ENCODE measurements at places on chromosomes 1 and 21. TPM values are rescaled to one million over a fixed set of nuclear protein-coding genes. Genes with fewer than 3 reads are reported as not detected.

- DNase-seq, result no peak
Observed at GRCh38 chr1:156624814-156625435, 5.7 kb downstream of the HAPLN2 start.

GRCh38 chr21:27581168-27581567, 614.3 kb upstream of the ADAMTS5 start:
- peak; percentile 65 for DNase-seq

Gene GABRD
- total RNA-seq, result not detected

DNA sequence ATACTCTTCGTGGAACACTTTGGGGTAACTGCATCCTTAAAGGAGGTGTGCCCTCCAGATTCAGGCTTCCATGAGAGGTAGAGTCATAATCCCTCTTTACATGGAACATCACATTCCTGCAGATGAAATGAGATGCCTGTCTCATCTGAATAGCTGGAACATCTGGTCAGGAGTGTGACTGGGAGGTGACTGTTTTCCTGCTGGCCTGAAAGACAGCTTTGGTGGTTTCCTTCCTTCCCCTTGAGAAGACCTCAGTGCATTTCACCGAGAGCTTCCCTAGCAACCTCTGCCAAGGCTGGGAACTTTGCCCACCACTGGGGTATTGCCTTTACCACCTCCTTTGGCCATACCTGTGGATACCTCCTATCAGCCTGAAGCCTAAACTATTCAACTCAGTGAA, 46.7 kb upstream of the GUCA2A start:
- peak; percentile 73 for DNase-seq

Gene PYCR2
- total RNA-seq, result 59.1 TPM

- no peak for DNase-seq
Observed at GRCh38 chr1:83029916-83030315, 969.0 kb downstream of the TTLL7 start.

Gene KCNK2
- total RNA-seq, result 145 TPM

GRCh38 chr1:241465673-241466072, 53.9 kb downstream of the FH start:
- DNase-seq, result no peak

- peak; percentile 70 for DNase-seq
Observed at GRCh38 chr1:85502625-85503083, 37.7 kb upstream of the DDAH1 start.

- DNase-seq, result no peak
Observed at GRCh38 chr1:55107101-55107500, 67.8 kb downstream of the PCSK9 start.

DNA sequence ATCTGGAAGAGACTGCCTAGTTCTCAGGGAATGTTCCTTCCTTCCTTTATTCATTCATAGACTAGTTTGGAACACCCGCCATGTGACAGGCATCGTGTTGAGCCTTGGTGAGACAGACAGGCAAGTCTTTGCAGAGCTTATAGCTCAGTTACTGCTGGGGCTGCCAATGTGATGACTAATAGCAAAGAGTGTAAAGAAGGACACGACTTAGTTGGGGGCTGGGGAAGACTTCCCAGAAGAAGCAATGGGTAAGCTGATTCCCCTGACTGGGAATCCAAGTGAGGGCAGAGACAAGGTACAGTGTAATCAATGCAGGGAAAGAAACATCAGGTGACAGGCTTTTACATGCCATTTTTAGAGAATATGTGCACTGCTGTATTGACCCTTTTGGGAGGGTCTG, 51.2 kb downstream of the TENT5C start:
- DNase-seq, result peak; percentile 82

Gene ALX3
- total RNA-seq, result not detected

Gene GNAT2
- not detected for total RNA-seq

DNA sequence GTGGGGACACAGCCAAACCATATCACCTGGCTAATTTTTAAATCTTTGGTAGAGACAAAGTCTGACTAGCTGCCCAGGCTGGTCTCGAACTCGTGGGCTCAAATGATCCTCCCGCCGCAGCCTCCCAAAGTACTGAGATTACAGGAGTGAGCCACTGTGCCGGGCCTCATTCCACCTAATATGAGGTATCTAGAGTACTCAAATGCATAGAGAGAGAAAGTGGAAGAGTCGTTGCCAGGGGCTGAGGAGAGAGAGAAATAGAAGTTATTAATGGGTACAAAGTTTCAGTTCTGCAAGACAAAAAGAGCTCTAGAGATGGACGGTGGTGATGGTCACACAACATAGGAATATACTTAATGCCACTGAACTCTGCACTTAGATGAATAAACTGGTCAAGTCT, 119.6 kb downstream of the TOMM20 start:
- no peak for DNase-seq

- no peak for DNase-seq
Observed at GRCh38 chr1:41222496-41222895, 19.6 kb downstream of the SCMH1 start.

Gene ANKRD65
- total RNA-seq, result 0.51 TPM

DNA sequence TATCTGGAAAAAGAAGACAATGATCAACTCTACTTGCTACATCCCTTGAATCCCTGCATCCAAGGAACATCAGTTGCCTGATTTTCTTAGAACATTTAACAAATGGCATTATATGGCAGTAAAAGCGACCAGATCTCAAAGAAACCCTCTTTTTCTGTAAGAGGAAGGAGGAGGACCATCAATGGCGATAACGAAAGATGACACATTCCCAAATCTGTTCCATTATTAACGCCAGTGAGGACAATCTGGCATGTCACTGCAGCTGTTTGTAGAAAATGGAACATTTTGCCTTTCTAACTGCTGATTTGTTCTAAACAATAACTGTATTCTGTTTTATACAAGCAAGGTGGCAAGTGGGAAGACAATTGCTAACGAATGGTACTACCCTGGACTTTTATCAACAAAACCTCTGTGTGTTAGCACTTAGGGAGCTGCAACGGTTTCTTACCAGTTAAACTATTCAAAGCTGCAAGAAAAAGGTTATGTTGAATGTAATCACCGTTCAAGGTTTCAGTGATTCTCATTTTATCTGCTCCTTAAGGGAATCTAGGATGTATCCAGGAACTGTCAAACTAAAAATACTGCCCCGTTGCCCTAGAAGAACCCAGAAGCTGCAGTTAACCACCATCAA, 251.9 kb downstream of the SDCCAG8 start:
- DNase-seq, result no peak

- DNase-seq, result no peak
Observed at GRCh38 chr1:41878911-41879310, 39.8 kb downstream of the HIVEP3 start.

DNA sequence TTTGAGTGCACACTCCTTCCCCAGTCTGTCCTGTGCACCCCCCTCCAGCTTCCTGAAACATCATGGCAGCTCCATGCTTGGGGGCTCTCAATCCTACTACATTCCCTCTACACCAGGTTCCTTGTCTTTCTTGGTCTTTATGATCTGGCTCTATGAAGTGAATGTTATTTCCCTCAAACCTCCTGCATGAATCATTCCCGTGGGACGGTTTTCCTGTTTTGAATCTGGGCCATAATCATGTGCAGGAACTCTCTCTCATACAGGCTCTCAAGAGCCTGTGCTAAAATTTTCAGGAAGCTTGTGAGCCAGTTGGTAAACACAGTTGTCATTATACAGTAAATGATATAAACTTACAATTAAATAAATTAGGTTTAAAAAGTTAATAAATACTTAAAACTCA, 89.8 kb upstream of the KCNE2 start:
- DNase-seq, result peak; percentile 68

DNA sequence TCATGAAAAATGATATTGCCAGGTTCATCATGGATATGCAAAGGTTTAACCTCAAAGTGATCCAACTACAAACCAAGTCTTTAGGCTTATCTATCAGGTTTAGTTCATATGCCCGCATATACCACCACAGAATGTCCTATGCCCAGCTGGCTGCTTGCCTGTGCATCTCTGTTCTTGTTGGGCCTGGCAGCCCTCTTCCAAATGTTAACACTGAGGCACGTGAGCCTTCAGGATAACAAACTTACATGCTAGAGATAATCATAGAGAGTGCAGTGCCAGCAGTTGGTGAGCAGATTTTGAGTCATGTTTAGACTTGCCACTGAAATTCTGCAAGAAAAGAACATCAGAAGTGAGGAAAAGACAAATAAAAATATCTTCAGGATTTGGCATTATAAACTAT, 607.9 kb upstream of the TMPRSS15 start:
- no peak for DNase-seq

- no peak for DNase-seq
Observed at GRCh38 chr21:43768868-43769167, 7.3 kb downstream of the CSTB start.

Gene MEX3A
- total RNA-seq, result 0.22 TPM

Gene LAMC2
- 2.4 TPM for total RNA-seq

DNA sequence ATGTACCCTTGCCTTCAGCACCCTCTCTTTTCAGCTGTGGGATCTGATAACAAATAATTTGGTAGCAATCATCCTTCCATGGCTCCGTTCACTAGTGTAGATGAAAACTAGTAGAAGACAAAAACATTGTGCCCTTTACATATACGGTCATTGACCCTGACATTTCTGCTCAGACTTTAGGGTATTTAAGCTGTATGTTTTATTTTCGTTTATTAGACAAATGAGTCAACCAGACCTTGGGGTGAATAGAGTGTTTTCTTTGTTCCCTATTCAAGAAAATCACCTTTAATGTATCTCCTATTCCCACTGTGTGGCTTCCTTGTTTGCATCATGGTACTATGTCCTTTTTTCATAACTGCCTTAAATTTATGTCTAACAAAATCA, 187.3 kb downstream of the VAV3 start:
- no peak for DNase-seq

Gene SPRR2F
- not detected for total RNA-seq

Gene S100A5
- not detected for total RNA-seq

DNA sequence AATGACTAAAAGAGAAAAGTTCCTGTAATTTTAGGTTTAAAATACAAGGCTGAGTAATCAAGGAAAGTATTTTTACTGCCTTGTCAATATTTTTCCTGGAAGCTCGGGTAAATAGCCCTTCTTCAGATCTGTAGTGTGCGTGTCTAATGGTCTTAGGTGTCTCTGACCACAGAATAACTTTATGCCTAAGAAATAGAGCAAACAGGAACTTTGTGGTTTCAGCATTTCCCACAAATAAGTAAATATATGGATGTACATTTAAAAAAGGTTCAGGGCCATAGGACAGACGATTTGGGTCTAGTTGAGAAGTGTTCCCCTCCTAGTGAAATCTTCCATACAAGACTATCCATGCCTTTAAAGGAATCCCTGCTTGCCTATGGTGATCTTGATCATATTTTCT, 107.0 kb downstream of the ZC3H11B start:
- no peak for DNase-seq

DNA sequence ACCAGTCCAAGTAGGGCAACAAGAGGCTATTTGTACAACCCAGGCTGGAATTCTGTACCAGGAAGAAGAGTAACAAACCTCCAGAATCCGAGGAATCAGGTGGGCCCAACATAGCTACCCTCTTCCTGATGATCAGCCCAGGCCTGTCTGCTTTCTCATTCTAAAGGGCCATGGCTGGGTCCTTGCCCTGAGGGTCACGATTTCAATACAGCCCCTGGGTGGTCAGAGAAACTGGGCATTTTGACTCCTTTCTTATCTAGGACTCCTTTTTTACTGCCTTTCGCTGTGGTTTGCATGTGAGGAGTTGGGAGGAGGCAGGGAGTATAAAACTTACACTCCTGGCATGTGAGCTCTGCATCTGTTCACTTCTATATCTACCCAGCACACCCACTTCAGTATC, 164.9 kb upstream of the COA6 start:
- DNase-seq, result no peak

DNA sequence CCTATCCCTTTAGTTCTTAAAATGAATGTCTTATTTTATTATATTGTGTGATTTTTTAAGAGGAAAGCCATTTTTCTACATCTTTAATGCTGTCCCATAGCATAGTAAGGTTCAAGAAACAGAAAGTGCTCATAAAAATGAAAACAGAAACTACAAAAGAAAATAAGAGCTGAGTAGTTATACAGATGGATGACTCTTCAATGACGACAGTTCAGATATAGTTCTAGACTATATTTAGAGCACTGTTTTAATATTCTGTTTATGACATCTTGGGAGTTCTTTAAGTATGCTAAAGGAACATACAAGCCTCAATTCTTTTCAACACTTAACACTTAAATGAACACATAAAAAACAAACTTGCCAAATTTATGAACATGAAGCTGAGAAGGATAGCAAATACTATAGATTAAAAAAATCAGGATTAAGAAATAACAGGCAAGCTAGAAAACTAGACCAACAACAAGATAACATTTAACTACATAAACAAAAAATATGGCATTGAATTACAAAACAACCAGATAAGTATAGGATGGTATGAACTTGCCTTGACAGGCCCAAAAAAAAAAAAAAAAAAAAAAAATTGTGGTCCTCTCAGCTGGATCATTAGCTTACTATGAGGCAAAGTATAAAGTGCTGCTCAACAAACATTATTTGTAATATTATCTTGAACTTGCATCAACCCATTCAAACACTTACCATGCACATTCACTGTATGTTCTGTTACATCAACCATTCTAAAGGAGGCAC, 87.9 kb downstream of the ZZZ3 start:
- DNase-seq, result no peak

- DNase-seq, result peak; percentile 92
Observed at GRCh38 chr21:45894450-45894825, 87.1 kb upstream of the COL6A1 start.

Gene ACKR1
- total RNA-seq, result not detected

DNA sequence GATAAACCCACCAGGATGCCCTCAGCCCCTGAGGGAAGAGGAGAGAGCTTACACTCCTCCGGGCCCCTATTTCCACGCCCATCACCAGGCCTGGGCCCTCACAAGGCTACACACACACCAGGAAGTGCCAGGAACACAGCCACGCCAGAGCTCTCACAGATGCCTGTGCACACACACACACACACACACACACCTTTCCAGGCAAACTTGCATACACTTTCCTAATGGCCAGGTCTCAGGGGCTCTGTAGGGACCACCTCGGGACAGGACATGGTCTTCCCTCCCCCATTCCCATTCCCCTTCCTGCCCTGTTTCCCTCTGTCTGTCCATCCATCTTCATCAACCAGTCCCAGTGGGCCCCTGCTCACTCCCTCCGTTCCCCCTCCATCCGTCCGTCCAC, 9.7 kb upstream of the EPHA2 start:
- no peak for DNase-seq

- DNase-seq, result no peak
Observed at GRCh38 chr1:35439626-35440025, 117.6 kb downstream of the KIAA0319L start.

- DNase-seq, result no peak
Observed at GRCh38 chr1:219460081-219460895, 152.6 kb downstream of the ZC3H11B start.

Gene CLCA1
- total RNA-seq, result not detected

Gene RBP7
- total RNA-seq, result not detected

GRCh38 chr1:230268371-230269170, 157.6 kb downstream of the PGBD5 start:
- peak; percentile 85 for DNase-seq

GRCh38 chr1:16383888-16384287, 16.8 kb downstream of the SZRD1 start:
- DNase-seq, result no peak

- DNase-seq, result peak; percentile 83
Observed at GRCh38 chr1:77281491-77282186, at the start of gene AK5. Gene AK5 (plus strand): TSS chr1:77282019. CDS start chr1:77282314, 295 bp downstream.

Gene C1orf226
- 0.13 TPM for total RNA-seq

Measured in GM23248 (cell line).